Stimulated activated CD8-positive, alpha-beta memory T cell treated with anti-CD3 and anti-CD28 coated beads, Interleukin-7, amount 100 ng/mL, for 1 hour (primary cell): ENCODE measurements at places on chromosomes 5 and 9.

DNA sequence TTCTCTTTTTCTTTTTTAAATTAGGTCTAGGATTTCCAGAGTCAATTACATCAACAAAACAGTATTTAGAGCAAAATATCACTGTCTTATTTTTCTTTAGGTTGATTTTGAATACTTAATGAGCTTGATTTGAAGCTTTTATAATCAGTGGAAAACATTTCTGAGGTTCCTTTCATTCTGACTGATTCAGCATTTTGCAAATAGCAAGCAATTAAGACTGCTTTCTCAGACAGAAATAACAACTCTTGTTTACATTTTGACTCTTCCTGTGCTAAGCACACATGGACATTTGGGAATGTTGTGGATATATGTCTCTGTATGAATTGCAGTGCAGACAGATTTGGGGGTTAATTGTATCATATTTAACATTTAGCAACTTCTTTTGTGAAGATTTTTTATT is 22.2 kb upstream of the MCCC2 start:
- DNase-seq, result no peak

GRCh38 chr9:8822667-8823025 is 1023.1 kb upstream of the DMAC1 start:
- DNase-seq, result no peak

- no peak for DNase-seq
Observed at GRCh38 chr5:149684371-149684770, 45.7 kb upstream of the PPARGC1B start.

DNA sequence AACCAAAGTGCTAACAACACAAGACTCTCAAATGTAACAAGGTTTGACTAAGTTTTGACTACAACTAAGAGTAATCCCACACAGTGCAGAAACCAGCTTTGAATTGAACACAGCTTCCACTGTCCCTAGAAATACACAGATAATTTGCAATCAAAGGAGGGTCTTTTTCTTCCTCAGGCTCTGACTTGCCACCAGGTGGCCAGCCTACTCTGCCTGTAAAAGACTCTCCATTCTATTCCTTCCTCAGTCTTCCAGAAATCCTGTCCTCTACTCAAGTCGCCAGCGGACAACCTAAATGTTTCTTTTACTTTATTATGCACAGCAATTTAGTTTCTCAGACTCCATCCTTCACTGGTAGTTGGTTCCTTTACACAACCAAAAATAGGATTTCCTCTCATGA is 32.2 kb upstream of the MCTP1 start:
- no peak for DNase-seq

GRCh38 chr5:78757269-78758053 is 108.9 kb upstream of the LHFPL2 start:
- no peak for DNase-seq
